ENCODE measurements at places on chromosomes 3 and 15. TPM values are rescaled to one million over a fixed set of nuclear protein-coding genes. Genes with fewer than 3 reads are reported as not detected.

Gene ADGRG7
- not detected for total RNA-seq

Gene ABCF3
- total RNA-seq: 48.8 TPM

Gene TGFBR2
- 291 TPM for total RNA-seq

Gene C3orf22
- total RNA-seq: not detected

Gene SYNPR
- not detected for total RNA-seq

Gene CAMK2N2
- not detected for total RNA-seq

Gene CD276
- 137 TPM for total RNA-seq

Gene NOP10
- total RNA-seq: 113 TPM

Gene NLGN1
- total RNA-seq: 14.5 TPM

Gene CPNE9
- total RNA-seq: not detected

Gene CCK
- not detected for total RNA-seq

Gene ITIH1
- total RNA-seq: 2.6 TPM

Gene RHOV
- not detected for total RNA-seq

Gene GPR15
- total RNA-seq: not detected

Gene IMP3
- total RNA-seq: 34.1 TPM

Gene UBAP1L
- 3.7 TPM for total RNA-seq

Gene MYH15
- total RNA-seq: 0.05 TPM

Gene C3orf70
- 38.5 TPM for total RNA-seq

Gene UNC13C
- 0.05 TPM for total RNA-seq

Gene MORC1
- not detected for total RNA-seq

Gene ZBED2
- not detected for total RNA-seq

Gene IGSF11
- total RNA-seq: 0.57 TPM

Gene GALNT15
- 130 TPM for total RNA-seq

Gene LSMEM2
- 0.37 TPM for total RNA-seq

Gene GMNC
- not detected for total RNA-seq

Gene GCSAM
- total RNA-seq: 0.37 TPM

Gene ENTPD3
- total RNA-seq: 1.1 TPM

Gene TGM4
- total RNA-seq: not detected

Gene STXBP5L
- 0.29 TPM for total RNA-seq

Gene AAGAB
- total RNA-seq: 29.2 TPM

Gene SEMA3G
- total RNA-seq: 17.7 TPM

Gene NAA80
- total RNA-seq: 9.1 TPM

Gene ARMC8
- 52.0 TPM for total RNA-seq

Gene USP13
- 13.6 TPM for total RNA-seq

Gene CHRM5
- total RNA-seq: not detected

Gene COLQ
- 2.8 TPM for total RNA-seq

Gene SPTSSB
- total RNA-seq: not detected

Gene CFAP20DC
- total RNA-seq: 0.65 TPM

Gene DMXL2
- 31.5 TPM for total RNA-seq

Gene RTP3
- not detected for total RNA-seq

Gene CCDC9B
- total RNA-seq: 31.2 TPM
